ENCODE measurements at places on chromosomes 5 and 9. TPM values are rescaled to one million over a fixed set of nuclear protein-coding genes. Genes with fewer than 3 reads are reported as not detected.

Gene TLX3
- not detected for total RNA-seq

- H3K36me3 ChIP-seq, result peaks cover 86% of the 10 kb centered on the region
- peaks cover 19% of the 10 kb centered on the region for H3K4me1 ChIP-seq
- H3K27me3 ChIP-seq, result no peaks in the 10 kb centered on the region
- H3K4me3 ChIP-seq, result no peak overlapping the region
- H3K27ac ChIP-seq, result no peak overlapping the region
- no peak for DNase-seq
Measured at GRCh38 chr5:179727106-179727505, 5.5 kb upstream of the MAML1 start.

DNA sequence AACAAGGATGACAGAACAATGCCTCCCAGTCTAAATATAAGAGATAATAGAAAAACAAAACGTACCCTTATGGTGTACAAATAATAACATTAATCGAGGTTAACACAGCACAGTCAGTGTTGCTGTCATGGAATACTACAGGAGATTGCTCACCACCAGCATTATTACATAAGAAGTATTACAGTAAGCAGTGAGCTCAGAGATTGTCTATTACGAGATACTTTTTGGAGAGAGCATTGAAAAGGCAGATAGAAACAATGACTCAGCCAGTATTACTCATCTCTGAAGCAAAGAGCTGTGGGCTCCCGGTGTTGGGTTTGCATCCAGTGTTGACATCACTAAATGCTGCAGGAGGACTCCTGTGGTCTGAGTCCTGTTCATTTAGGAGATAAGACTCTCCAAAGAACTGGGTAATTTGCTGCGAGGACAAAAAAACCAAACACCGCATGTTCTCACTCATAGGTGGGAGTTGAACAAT lies 191.9 kb upstream of the SEMA6A start:
- DNase-seq, result no peak
- H3K27me3 ChIP-seq, result no peaks in the 10 kb centered on the region
- H3K27ac ChIP-seq, result no peak overlapping the region
- no peaks in the 10 kb centered on the region for H3K36me3 ChIP-seq

DNA sequence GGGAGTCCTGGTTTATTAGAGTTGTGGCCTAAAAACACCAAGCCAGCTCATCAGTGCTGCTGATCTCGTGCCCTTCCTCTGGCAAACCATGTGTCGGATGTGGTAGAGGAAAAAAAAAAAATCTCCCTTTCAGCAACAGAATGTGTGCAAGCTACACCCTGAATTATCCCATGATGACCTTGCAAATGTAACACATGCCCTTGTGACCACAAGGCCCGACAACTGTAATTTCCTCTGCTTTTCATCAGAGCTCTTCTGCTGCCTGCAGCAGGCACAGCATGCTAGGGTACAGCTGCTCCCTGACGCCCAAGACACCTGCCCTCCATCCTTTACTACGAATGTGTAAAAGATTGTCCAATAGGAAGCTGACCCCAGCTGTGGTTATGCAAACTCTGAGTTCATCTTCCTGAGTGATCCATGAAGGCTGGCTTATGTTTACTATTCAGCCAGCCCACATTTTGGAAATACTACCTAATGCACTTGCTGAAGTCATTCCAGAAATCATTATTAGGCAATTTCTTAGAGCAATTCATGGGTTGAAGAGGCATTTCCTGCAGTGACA lies 14.6 kb upstream of the BNC2 start:
- no peaks in the 10 kb centered on the region for H3K4me1 ChIP-seq
- DNase-seq, result no peak
- H3K27me3 ChIP-seq, result no peaks in the 10 kb centered on the region
- no peak overlapping the region for H3K27ac ChIP-seq

DNA sequence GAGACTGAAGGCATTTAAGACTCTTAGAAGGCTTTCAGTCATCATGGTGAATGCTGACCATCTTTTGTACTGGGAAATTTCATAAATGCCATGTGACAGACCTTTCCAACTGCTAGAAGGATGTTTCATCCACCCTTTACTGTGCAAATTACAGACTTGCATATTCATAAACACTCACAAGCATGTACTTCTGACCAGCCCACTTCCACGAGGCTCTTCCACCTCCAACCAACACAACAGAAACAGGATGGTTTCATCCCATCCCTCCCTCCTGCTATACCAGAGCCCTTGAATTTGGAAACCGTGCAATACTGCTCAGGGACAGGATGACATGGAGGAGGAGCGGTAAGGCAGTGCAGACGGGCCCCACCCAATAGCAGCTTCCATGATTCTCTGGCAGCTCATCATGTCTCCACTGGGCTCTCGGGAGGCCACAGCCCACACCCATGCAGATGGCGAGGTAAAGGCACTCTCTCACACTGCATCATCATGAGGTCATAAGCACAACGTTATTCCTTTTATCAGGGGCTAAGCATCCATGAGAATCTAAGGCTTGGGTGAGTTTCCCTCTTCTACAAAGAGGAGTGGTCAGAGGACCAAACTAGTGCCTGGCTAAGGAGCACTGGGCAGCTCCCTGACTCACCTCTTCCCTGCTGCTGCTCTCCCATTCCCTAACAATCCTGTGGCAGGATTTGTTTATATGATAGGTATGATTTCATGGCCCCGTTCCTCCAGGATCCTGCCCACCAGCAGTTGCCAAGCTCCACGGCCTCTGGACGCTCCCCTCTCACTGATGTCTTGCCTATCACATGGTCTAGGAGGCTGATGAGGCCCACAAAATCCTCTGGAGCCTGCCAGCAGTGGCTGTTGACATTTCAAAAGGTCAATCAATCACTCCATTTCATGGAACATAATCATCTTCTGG lies 94.4 kb upstream of the FSTL4 start:
- no peaks in the 10 kb centered on the region for H3K4me1 ChIP-seq
- no peaks in the 10 kb centered on the region for H3K27me3 ChIP-seq
- no peak for DNase-seq
- no peak overlapping the region for H3K27ac ChIP-seq
- no peak overlapping the region for H3K4me3 ChIP-seq
